Vagina (tissue), 2 donors: ENCODE measurements at places on chromosomes 5 and 9.

DNA sequence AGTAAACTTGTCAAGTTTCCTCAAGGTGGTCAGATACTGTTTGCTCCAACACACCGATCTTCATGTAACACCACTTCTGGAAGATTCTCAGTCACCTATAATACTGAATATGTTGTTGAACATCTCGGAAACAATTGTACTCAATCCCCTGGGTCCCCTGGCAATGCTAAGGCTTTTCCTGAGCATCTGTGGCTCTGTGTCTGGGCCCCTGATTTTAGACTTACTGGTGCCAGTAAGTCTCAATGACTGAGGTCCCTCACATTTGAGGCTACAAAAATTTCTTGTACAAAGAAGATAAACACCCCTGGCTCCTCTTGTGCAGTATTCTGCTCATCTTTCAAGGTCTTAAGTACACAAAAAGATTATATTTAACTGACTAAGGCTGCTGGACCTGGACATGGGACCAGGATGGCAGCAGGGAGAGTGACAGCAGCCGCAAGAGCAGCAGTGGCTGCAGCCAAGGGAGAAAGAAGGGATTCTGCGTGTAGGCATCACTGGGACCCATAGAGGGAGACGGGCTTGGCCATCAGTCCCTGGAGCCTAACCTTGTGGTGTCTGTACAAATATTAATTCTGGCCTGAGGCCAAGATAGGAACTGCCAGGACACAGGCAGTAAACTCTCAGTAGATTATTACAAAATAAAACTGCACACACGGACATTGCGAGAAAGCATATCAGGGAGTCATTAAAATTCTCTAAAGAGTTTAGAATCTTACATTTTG lies 49.0 kb upstream of the TNPO1 start:
- DNase-seq: no peak

- no peak for DNase-seq
Observed at GRCh38 chr5:135266303-135266635, 132.8 kb downstream of the MACROH2A1 start.

- DNase-seq: no peak
Observed at GRCh38 chr5:154523709-154524108, 45.7 kb upstream of the HAND1 start.

- DNase-seq: no peak
Observed at GRCh38 chr9:75462866-75463265, 374.6 kb downstream of the OSTF1 start.

GRCh38 chr5:176407456-176408251 lies 8.7 kb downstream of the CLTB start:
- DNase-seq: no peak

- DNase-seq: no peak
Observed at GRCh38 chr9:89742660-89743059, 137.8 kb downstream of the GADD45G start.

- DNase-seq: no peak
Observed at GRCh38 chr9:100219347-100219746, 120.3 kb downstream of the INVS start.

DNA sequence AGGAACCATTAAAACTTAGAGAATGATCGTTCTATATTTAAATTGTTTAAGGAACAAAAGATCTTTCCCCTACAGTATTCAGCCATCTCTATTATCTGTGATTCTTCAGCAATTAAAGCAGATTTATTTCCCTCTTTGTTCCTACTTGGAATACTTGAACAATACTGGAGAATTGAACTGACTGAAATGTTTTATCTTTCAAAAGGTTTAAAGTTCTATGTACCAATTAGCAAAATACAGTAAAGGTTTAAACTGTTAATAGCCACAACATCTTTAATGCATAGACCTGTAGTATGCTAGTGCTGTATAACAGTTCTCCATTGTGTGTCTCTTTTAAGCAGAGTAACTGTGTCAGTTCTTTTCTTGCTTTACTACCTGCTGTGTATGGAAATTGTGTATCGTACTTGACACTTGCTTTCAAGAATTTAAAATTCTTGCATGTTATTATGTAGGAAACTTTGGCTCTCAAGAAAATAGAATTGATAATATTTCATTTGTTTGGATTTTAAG lies 54.0 kb downstream of the NDUFS4 start:
- no peak for DNase-seq

DNA sequence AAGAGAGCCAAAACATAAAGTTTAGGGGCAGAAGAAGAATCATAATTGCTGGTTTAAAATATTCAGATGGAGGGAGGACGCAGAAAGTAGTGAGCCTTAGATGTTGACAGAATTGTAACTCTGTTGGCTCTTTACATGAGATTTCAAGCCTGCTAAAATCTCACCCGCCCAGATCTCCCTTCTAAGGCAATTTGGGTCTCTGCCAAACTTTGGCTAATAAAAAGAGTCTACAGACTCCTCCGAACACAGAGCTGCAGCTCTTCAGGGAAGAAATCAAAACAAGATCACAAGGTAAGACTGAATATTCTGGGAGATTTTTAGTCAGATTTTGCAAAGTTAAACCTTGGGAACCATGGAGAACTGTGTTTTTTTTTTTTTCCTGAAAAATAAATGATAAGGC lies at the start of gene IL33:
TSS of gene IL33 (plus strand) at position 246 of the 400 bp plus-strand sequence. CDS start 25,888 bp downstream, outside the sequence.
- DNase-seq: no peak

- no peak for DNase-seq
Observed at GRCh38 chr9:36679710-36680109, 107.0 kb downstream of the MELK start.

GRCh38 chr9:135281791-135282737 lies 194.6 kb downstream of the OLFM1 start:
- DNase-seq: no peak

DNA sequence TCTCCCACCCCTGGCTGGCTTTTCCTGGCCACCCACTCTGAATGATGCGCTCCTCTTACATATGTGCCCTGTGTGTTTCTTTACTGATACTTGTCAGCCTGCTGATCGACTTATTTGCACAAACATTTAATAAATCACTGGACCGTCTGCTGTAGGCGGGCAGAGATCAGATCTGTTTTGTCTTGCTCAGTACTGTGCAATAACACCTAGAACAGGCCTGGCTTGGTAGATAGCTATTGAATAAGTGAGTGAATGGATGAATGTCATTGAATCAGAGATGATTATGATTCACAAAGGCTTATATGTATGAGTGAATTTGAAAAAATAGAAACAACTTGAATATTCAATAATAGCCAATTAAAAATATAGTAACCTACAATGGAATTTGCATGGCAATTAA lies 165.1 kb downstream of the RGS3 start:
- DNase-seq: no peak

DNA sequence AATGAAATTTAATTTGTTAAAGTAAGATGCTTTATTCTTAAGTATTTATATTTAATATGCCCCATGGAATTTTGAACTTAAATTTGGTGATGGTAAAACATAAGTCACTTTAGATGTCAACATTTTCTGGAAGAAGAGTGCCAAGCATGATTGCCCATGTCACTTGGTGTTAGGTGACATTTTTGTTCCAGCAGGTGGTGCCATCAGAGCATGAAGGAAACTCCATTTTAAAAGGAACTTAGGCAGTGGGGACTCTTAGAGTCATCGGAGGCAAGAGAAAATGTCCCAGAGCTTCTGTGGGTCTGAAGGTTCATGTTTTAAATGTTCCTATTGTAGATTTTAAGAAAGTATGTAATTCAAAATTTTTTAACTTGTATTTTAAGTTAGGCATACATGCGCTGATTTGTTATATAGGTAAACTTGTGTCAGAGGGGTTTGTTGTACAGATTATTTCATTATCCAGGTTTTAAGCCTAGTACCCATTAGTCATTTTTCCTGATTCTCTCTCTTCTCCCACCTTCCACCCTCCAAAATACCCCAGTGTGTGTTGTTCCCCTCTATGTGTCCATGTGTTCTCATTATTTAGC lies 789.3 kb downstream of the SEMA5A start:
- no peak for DNase-seq

DNA sequence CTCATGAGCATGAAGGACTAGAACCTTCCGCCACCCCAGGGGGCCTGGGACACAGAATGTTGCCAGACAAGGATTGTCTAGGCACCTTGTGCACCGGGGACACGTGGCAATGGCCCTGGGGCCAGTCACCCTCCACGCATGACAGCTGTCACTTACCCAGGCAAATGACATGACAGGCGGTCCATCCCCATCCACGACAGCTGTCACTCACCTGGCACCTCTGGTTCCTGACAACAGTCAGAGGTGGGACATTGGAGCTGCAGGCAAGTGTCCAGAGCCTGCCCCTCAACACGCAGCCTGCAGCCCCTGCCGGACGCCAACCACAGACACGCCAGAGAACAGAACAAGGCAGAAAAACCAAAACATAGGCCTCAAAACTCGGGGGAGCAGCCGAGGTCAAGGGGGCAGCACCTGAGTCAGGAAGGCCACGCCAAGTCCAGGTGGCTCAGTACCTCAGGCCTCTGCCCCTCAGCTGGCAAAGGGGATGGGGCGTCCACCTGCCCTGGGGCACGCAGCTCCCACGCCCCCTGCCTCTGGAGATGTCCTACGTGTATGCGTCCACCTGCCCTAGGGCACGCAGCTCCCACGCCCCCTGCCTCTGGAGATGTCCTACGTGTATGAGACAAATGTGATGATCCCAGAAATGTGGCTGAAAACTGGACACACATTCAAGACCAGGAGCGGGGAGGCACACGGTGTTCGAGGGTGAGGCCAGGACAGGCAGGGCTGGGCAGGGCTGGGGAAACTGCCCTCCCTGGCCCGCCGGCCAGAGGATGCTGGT lies 14.5 kb downstream of the VAV2 start:
- no peak for DNase-seq

- DNase-seq: no peak
Observed at GRCh38 chr5:30933599-30933998, 259.9 kb upstream of the CDH6 start.

GRCh38 chr5:143197260-143197656 lies 206.2 kb downstream of the NR3C1 start:
- DNase-seq: no peak

- no peak for DNase-seq
Observed at GRCh38 chr5:180170106-180170809, 38.8 kb downstream of the RASGEF1C start.

DNA sequence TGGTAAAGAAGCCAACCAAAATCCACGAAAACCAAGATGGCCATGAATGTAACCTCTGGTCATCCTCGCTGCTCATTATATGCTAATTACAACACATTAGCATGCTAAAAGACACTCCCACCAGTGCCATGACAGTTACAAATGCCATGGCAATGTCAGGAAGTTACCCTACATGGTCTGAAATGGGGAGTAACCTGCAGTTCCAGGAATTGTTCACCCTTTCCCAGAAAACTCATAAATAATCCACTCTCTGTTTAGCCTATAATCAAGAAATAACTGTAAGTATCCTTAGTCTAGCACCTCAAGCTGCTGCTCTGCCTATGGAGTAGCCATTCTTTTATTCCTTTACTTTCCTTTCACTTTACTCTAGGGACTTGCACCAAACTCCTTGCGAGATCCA lies 160.6 kb downstream of the EFNA5 start:
- DNase-seq: no peak

- DNase-seq: no peak
Observed at GRCh38 chr5:143495821-143496275, 92.4 kb upstream of the NR3C1 start.

DNA sequence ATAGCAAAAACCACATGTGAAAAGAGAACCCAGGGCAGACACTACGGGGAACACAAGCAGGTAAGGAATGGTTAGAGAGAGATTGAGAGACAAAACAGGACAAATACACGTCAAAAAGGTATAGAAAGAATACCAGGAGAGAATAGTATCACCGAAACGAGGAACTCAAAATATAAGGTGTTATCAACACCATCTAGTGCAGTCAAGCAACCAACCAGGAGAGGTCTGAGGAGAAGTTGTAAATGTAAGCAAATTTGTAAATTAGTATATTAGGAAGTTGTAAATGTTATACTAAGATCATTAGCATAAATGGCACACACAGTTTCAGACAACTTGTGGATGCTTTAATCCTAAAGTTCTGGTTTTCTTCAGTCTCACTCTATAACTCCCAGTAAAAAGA lies 355.5 kb downstream of the EBF1 start:
- no peak for DNase-seq
